ENCODE measurements at places on chromosomes 2 and 18. TPM values are rescaled to one million over a fixed set of nuclear protein-coding genes. Genes with fewer than 3 reads are reported as not detected.

The CXCR4 gene
- polyA plus RNA-seq: 5.4 TPM

The XDH gene
- polyA plus RNA-seq: 115 TPM

GRCh38 chr18:22956226-22956625 is 23.1 kb downstream of the RBBP8 start:
- no peak for DNase-seq

The RGPD8 gene
- 1.6 TPM for polyA plus RNA-seq

- DNase-seq: no peak
These were observed 319.2 kb downstream of the NBAS start for GRCh38 chr2:15241929-15242328.

DNA sequence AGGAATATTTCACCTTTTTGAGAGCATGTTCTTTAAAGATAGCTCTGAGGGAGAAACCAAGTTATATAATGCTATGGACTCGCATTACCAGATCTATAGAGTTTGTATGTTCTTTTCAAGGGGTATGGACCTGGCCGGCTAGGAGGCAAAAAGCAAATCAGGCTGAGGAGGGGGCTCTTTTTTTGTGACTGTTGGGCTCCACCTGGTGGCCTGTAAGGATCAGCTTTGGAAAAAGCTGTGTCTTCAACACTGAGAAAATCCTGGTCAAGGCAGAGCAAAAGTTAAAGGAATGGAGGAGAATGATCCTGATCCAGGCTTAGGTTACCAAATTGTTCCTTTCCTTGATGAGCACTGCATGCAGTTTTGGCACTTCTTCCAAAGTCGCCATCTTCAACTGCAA is 180.5 kb downstream of the DIS3L2 start:
- DNase-seq: peak; percentile 9

The DCDC2C gene
- not detected for polyA plus RNA-seq

The ALK gene
- 0.98 TPM for polyA plus RNA-seq

DNA sequence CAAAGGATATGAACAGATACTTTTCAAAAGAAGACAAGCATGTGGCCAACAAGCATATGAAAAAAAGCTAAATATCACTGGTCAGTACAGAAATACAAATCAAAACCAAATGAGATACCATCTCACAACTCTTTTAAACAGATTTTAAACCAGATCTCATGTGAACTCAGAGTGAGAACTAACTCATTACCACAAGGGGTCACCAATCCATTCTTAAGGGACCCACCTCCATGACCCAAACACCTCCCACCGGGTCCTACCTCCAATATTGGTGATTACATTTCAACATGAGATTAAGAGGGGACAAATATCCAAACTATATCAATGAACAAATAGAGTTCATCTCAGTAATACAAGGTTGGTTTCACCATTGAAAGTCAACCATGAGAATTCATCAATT is 319.8 kb upstream of the GULP1 start:
- no peak for DNase-seq

- no peak for DNase-seq
These were observed 296.6 kb downstream of the IKZF2 start for GRCh38 chr2:212854771-212855170.

GRCh38 chr2:210169516-210170195 is 1.6 kb downstream of the KANSL1L start:
- DNase-seq: peak; percentile 26

DNA sequence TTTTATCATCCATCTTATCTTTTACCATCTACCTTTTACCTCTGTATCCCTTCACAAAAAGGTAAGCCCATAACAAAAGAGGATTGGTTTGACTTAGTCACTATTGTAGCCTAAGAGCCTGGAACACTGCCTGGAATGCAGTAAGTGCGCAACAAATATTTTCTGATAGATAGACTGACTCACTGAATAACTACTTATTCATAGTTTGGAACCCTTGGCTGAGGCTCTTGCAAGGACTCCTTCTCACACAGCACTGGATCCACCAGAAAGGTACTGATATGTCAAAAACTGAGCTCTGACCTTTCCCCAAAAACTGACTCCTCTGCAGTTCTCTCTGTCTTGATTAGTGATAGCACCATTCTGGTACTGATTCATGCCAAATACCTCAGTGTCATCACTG is 426.7 kb downstream of the SETBP1 start:
- DNase-seq: no peak

DNA sequence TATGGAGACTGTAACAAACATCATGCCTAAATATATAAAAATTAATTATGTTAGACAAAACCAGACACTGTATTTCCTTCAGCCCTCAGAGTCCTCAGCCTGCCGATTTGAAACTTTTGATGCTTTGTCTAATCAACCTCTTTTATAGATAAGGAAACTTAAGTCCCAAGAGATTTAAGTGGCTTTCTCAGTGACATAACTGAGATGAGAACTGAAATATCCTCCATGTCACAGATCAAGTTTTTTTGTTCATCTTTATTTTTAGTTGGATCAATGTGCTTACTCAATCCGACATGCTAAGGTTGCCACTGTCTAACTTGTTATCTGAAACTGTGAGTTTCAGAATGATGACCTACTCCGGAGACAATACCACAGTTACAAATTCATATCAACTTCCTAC is 72.3 kb downstream of the BARD1 start:
- no peak for DNase-seq

- DNase-seq: peak; percentile 90
These were observed at the start of gene MSH2 for GRCh38 chr2:47402805-47403608. MSH2 (plus strand) TSS chr2:47403156; CDS start chr2:47403192, 36 bp downstream.

DNA sequence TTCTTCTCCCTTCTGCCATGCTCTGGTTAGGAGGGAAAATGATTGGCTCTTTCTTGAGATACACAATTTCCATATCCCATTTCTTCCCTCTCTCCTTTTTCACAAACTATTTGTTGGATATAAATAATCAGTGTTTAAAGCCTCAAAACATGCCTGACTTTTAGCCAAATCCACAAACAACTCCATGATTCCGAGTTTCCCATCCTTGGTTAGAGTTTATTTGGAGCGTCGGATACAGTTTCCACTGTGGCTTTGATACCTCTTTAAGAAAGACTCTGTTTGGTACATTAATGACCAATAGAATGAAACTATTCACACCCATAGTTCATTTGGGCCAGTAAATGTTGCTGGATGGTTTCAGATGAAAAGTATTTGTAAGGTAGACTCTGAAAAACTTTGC is 5.9 kb upstream of the FHL2 start:
- DNase-seq: no peak

The CDH19 gene
- 0.86 TPM for polyA plus RNA-seq

Measured in small intestine (tissue), 16 donors.